G401 (cell line): ENCODE measurements at places on chromosomes 13 and 19.

- DNase-seq: no peak
These were observed 8.9 kb upstream of the ELF1 start for GRCh38 chr13:41028051-41028450.

DNA sequence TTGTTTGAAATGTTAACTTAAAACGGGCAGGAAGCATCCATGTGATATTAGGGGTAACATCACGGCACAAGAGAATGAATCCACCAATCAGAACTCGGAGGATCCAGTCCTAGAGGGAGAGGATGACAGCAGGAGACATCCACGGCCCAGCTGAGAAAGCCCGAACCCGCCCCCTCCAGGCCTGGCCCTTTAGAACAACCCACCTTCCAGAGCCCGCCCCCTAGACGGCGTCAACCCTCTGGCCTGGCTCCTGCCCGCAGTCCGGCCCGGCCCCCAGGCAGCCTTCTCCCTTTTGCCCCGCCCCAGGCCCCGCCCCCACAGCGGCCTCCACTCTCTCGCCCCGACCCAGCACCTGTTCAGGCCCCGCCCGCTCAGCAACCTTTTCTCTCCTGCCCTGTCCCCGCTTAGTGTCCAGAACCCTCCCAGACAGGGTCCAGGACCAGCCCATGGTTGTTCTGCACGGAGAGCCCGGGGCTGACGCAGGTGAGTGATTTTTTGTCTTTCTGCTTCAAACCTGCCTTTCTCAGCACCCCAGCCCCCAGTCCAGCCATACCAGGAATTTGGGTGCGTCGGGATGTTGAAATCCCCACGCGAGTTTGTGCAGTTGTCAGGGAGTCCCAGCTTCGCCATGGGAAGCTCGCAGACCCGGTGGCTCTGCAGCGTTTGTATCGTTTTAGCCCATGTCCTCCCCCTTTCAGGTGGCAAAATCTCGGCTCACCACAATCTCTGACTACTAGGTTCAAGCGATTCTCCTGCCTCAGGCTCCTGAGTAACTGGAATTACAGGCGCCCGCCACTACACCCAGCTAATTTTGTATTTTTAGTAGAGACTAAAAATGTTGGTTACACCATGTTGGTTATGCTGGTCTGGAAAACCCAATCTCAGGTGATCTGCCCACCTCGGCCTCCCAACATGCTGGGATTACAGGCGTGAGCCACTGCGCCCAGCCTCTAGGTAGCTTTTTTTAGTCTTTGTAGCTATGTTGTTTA lies 16.1 kb downstream of the ZNF816 start:
- DNase-seq: peak; percentile 97

DNA sequence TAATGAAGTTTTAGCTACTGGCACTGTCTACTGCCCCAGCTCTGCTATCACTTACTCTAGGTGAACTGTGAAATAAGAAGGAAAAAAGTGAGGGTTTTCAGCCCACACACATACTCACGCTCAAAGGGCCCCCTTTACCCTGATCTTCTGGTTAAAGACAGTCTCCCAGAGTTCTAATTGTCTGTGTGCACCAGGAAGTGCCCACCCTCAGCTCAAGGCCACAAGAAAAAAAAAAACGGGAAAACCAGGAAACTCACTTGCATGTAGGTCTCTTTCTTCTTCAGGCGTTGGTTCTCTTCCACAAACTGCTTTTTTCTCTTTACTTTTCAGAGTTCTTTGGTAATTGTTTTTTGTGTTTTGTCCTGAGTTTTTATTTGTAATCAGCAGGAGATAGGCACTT lies 22.1 kb downstream of the RAP2A start:
- no peak for DNase-seq

DNA sequence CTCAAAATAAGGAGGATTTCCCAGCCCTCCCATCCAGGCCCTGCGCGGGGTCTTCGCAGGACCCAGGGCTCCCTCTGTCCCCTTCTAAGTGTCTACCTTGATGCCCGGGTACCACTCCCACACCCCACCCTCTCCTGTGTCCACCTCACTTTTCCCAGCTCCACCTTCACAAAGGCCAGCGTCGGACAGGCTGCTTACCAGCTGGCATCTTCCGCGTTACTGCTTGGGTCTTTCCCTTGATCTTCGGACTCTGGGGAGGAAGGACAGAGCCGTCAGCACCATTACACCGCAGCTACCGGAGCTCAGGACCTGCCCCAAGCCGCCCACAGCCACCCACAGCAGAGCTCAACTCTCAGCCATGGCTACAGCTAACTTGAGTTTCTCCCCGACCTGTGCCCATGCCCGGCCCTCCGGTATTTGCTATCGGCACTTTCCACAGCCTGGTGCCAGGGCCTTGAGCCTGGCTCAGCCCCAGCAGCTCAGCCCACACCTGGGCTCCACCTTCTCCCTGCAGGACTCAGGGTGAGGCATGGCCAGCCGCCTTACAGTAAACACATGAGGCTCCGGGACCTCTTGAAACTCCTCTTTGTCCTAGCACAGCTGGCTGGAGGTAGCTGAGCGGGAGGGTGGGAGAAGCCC lies 3.8 kb downstream of the C13orf46 start:
- DNase-seq: no peak

- no peak for DNase-seq
These were observed 14.1 kb upstream of the CCNA1 start for GRCh38 chr13:36418022-36418805.

DNA sequence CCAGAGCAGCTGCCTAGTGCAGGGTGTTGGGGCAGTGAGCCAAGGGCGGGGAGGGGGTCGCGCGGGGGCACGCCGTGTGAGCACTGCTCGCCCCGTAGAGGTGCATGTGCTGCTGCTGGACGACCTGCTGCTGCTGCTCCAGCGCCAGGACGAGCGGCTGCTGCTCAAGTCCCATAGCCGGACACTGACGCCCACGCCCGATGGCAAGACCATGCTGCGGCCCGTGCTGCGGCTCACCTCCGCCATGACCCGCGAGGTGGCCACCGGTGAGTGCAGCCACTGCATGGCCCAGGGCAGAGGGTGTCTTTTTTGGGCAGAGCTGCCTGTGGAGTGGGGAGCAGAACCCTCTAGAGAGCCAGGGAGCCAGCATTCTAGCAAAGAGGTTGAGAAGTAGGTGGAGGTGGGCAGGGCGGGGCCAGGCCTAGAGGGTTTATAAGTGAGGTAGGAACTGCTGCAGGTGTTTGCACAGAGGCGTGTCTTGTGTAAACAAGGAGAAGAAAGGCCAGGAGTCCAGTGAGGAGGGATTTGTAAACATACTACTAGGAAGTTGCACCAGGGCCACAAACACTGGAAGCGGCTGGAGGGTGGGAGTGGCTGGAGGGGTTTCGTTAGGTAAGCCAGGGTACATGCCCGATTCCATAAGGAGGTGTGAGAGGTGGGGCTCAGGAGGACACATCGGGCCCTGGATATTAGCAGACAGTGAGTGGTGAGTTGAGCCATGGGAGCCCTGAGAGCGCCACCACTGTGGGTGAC lies 21.3 kb downstream of the ARHGEF1 start:
- DNase-seq: no peak

GRCh38 chr13:23159205-23159759 lies 21.5 kb upstream of the SGCG start:
- DNase-seq: no peak

DNA sequence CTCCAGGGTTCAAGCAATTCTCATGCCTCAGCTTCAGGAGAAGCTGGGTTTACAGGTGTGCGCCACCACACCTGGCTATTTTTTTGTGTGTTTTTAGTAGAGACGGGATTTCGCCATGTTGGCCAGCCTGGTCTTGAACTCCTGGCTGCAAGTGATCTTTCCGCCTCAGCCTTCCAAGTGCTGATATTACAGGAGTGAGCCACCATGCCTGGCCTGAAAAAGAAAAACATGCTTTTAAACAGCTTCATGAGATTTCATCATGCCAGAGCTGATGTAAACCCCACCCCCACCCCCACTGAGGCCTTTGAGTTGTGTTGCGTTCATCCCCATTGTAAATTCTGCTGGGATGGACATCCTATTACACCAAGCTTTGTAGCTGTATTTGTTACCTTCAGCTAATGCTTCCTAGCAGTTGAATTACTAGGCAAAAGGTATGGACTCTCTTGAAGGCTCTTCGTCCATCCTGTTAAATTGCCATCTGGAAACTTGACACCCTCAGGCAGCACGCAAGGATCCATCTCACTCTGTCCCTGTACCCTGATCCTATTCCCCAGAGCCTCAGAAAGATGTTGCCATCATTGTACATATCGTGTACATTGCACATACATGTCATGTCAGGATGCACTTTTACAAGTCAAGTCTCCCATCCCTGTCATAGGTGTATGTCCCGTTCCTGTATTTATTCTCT lies 47.3 kb downstream of the NFIX start:
- DNase-seq: no peak

- DNase-seq: no peak
These were observed 46.6 kb upstream of the SLC15A1 start for GRCh38 chr13:98798849-98799645.

DNA sequence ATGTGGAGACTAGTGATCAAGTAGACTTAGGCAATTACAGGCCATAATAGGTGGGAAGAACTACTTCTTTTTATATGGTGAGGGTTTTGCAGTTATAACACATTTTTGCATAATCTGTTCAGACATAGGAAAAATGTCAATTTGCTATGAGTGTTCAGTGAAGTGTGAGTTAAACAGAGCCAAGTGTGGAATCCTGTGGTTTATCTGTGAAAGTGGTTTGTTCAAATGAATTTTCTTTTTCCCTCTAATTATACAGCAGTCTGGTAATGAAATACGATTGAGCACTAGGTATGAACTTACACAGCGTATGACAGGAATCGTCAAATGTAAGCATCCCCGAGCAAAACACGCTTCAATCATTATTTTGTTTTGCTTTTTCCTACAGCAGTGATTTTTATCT lies 178.3 kb downstream of the STK24 start:
- DNase-seq: no peak

DNA sequence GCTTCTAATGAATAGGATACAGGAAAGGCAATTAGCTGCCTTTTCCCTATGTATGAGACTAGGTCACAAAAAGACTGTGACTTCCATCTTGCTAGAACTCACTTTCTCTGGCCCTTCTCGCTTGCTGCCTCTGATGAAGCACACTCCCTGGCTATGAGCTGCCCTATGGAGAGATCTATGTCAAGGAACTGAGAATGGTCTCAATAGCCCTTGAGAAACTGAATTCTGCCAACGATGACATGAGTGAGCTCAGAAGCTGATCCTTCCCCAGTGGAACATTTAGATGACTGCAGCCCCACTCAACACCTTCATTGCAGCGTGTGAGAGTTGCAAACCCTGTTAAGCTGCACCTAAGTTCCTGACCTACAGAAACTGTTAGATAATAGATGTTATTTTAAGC lies 309.8 kb downstream of the COG6 start:
- DNase-seq: no peak

- DNase-seq: no peak
These were observed 623.4 kb downstream of the PCDH17 start for GRCh38 chr13:58254943-58255342.

GRCh38 chr19:49447485-49448431 lies 3.9 kb downstream of the PIH1D1 start:
- DNase-seq: no peak

DNA sequence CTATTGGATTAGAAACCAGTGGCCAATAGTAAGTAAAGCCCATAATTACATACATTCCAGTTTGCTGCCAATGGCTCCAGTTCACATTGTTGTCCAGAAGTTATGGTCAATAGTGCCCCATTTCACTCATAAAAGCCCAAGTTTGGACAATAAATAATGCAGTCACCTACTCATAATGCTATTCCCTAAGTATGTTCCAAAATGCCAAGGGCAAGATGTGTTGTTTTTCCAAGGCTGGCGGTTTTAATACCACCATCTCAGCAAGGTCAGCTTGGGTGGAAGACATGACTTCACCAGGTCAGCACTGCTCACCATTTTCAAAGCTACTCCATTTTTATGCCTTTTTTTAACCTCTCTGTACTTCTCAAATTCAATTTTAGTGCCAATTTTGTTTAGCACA lies 32.7 kb downstream of the KCTD12 start:
- no peak for DNase-seq

DNA sequence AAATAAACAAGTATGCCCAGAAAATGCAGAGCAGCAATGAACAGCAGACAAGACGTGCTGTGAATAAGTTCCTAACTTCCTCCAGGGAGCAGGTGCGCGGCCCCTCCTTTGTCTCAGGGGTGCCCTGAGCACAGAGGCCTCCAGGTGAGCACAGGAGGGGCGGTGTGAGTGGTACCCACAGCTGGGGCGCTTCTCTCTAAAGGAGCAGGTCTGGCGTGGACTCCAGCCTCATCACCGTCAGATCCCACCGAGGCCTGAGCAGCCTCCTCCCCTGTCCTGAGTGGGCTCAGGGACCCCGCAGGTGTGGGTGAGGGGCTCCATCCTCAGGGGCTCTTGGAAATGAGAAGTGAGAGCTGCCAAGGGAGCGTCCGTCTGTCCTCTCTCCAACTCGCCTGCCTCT lies 3.2 kb downstream of the LILRA5 start:
- DNase-seq: no peak

DNA sequence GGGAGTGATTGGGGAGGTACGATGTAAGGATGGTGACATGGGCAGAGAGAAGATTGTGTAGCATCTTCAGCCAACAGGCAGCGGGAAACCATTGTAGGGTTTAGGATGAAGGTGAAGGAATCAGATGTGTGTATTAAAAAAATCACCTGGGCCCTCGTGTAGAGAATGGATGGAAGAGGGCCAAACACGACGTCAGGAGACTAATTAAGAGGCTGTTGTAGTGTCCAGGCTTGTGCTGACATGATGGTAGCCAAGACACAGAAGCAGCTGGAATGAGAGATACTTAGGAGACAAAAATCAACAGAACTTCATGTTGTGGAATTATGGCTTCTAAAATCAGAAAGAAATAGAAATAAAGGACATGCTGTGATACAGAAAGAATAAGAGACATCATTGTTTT lies 41.2 kb upstream of the ARGLU1 start:
- no peak for DNase-seq

DNA sequence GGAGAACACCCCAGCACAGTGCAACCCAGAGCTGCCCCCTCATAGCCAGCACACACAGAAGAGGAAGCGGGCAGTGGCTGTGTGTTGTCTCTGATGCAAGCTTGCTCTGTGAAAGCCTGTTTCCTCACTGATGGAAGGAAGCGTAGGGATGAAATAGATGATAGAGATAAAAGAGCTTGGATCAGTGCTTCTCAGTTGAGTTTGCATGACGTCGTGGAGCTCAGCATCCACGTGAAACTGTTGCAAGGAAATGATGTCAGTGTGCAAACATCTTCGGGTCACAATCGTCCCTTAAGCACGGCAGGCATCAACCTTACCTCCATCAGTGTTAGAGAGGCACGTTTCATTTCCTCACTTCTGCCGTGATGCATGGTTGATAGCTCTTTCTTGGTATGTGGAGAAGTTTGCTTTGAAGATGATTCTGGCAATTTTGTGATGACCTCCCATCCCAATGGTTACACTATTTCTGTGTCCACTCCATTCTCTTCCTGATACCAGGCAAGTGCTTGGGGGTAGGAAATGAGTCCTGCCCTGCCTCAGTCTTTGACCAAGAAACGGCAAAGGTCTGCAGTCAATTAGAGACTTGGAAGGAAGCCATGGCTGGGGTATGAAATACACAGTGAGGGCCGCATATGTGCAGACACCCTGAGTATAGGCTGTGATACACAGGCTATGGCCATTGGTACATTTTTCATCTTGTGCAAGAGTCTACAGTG lies 183.0 kb downstream of the ZNF536 start:
- DNase-seq: no peak
